ENCODE measurements at places on chromosomes 3 and 15. TPM values are rescaled to one million over a fixed set of nuclear protein-coding genes. Genes with fewer than 3 reads are reported as not detected.

DNA sequence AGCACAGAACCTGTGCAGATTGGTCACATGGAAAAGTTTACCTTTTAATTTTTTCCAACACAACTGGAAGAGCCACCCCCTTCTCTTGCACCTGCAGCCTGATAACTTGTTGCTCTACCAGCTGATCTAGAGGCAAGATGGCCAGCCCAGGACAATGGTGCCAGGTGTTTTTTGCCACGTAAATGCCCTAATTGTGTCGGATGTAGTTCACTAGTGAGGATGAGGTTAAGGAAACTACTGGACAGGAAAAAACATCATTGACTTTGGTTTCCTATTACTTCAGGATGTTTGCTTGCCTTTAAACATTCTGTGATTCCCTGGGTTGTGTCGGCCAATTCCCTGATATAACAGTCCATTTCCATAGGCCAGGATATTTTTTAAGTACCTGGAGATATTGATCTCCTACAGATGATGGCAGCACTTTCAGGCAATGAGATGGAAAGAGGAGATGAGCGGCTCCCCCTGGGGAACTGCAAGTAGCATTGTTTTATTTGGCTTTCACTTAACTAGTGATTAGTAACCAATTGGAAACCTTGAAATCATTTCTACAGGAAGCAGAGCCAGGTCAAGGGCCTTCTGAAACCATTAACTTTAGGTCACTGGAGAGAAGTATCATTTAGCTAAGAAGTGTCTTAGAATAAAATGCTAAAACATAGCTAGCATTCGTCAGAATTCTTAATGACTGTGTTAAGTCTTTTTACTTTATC, 72.5 kb downstream of the OSBPL10 start:
- no peak for DNase-seq

- no peak for DNase-seq
Observed at GRCh38 chr15:39654304-39654703, 73.4 kb downstream of the THBS1 start.

GRCh38 chr3:14492948-14493881, 46.9 kb downstream of the GRIP2 start:
- no peak for DNase-seq

DNA sequence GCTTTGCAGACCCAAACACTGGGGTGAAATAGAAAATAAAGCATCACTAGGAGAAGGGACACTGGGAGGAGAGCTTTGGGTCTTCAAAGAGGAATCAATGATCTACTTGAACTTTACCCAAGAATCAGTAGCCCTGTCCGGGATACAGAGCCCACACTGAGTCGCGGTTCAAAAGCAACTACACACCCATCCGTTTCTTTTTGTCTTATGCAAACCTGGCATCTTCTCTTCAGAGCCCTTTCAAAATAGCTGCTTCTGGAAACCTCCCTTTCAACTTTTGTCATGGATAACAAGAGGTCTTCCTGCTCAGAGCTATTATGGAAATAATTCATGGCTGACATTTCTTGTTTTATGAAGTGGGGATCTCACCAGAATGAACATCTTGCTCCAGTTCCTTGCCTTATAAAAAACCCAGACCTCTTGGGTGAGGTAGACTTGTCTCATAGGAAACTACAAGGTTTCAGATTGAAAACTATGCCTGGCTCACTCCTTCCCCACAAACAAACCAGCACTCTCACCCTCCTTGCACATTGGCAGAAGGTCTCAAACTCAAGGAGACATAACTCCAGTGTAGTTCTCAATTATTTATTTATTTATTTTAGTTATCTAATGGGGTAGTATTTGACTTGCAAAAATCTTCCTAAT, 115.1 kb upstream of the ARHGEF3 start:
- no peak for DNase-seq

GRCh38 chr15:66614951-66615760, 49.4 kb upstream of the LCTL start:
- DNase-seq, result no peak

DNA sequence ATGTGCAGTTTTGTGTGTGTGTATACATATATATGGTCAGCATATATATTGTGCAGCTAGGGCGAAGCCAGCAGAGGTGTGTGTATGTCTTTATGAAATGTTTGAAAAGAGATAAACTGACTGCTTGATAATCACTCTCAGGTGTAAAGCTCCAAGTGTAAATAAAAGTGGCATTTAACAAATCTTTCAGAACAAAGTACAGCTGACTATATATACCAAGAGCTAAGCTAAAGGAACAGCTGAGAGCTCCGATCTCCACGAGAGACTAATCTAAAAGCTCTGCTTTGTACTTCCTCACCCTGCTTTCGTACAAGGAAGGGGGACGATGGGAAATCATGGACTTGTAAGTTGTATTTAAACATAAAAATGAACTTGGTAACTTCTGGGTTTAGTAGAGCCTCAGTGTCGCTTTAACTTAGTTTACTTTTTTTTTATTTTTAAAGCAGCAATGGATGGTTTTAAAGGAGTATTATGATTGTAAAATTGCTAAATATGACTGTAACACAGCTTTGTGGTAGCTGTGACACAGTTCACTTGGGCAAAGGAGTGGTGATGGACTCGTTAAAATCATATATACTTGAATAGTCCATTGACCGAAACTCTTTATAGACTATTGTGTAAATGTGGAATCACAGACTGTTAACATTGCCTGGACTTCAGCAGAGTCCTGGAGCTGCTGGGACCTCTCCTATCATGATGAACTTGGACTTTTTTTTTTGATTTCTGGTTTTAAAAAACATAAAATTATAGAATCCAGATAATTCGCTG, 11.4 kb upstream of the ITPKA start:
- no peak for DNase-seq

DNA sequence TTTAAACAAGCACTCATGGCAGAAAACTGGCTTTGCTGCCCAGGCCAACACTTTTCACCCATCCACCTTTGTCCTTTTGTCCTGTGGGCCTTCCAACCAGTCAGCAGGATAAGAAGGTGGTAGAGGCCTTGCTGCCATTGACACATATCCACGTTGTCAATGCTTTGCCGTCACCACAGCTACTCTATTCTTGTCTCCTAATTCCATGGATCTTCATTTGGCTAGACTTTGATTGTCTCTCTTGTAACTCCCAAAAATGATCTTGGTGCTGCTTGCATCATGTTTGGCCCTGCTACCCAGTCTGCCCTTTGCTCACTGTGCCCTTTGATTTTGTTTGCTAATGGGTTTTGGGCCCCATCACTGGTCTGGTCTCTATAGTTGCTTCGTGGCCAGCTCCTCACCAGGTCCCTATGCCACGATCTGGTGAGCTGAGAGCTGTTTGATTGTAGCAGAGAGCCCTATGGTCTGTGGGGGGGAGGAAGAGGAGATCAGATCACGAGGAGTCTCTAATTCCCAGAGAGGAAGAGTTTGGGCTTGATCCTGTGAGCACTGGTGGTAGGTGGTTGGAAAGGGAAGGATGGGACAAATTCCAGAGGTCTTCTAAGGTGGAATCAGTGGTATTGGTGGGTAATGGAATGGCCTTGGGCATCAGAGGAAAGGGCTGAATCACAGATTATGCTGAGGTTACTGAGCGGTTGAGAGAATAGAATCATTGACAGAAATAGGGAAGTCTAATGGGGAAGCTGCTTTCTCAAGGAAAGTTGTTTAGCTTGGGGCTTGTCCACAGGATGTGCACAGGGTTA, 40.3 kb downstream of the ABHD2 start:
- no peak for DNase-seq

- no peak for DNase-seq
Observed at GRCh38 chr15:98547275-98547674, 101.1 kb upstream of the IGF1R start.

GRCh38 chr3:51706788-51707731, at the start of gene GRM2:
Gene GRM2 (plus strand): TSS chr3:51707068. CDS start chr3:51708984, 1,916 bp downstream.
- DNase-seq, result peak; percentile 87

PLCH1 gene
- 0.16 TPM for total RNA-seq

LRRC31 gene
- not detected for total RNA-seq

All from cardiac septum (tissue), 1 donor.